ENCODE measurements at places on chromosomes 11 and 22. TPM values are rescaled to one million over a fixed set of nuclear protein-coding genes. Genes with fewer than 3 reads are reported as not detected.

DNA sequence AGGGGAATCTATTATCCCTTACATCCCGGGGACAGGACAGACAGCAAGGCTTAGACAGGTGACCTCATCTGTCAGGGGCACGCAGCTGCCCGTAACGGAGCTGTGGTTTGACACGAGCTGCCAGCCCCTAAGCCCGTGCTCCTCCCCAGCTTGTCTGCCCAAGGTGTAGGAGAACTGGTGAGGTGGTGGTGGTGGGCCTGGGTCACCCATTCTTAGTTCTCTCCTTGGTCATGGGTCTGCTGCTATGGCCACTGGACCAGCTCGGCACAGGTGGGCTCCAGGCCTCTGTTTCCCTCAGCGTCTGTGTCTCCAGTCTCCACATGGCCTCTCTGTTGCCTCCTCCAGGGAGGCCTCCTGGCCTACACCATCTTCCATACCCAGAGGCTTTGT, 5.4 kb downstream of the PARVG start:
- DNase-seq, result no peak
- H3K27ac ChIP-seq, result no peak overlapping the region
- no peaks in the 10 kb centered on the region for H3K27me3 ChIP-seq
- H3K36me3 ChIP-seq, result no peaks in the 10 kb centered on the region
- H3K4me1 ChIP-seq, result no peaks in the 10 kb centered on the region
- H3K4me3 ChIP-seq, result no peak overlapping the region

- DNase-seq, result no peak
- no peaks in the 10 kb centered on the region for H3K27me3 ChIP-seq
- H3K4me1 ChIP-seq, result peaks cover 2% of the 10 kb centered on the region
- H3K27ac ChIP-seq, result peak overlapping the region; percentile 34
- no peaks in the 10 kb centered on the region for H3K36me3 ChIP-seq
- no peak overlapping the region for H3K4me3 ChIP-seq
Measured at GRCh38 chr22:39383841-39384625, 15.5 kb upstream of the TAB1 start.

The PLEKHB1 gene
- 9.6 TPM for polyA plus RNA-seq

The MTNR1B gene
- polyA plus RNA-seq, result not detected
